ENCODE measurements at places on chromosomes 16 and 17.

GRCh38 chr16:83689385-83689831 lies 118.4 kb upstream of the HSBP1 start:
- DNase-seq = no peak

GRCh38 chr17:10435096-10435495 lies 13.3 kb upstream of the MYH8 start:
- DNase-seq = no peak

- no peak for DNase-seq
Observed at GRCh38 chr16:22078656-22079055, 13.7 kb upstream of the VWA3A start.

GRCh38 chr16:82331397-82331796 lies 161.4 kb upstream of the MPHOSPH6 start:
- no peak for DNase-seq

DNA sequence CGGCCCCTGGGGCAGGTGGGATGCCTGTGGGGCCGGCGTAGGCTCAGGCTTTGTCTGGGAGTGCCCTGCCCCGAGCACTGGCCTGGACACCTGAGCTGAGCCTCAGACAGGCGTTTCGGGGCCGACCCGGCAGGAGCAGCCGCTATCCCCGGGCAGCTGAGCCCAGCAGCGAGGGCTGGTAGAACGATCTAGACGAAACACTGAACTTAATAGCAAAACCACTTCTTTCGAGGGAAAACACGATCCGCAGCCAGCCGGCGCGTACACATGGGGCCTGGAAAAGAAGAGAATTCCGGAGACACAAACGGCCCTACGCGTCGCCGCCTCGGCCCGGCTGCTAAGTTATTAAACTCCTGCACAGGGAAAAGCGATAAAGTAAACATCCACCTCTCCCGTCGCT lies 22.0 kb upstream of the SSTR5 start:
- no peak for DNase-seq

DNA sequence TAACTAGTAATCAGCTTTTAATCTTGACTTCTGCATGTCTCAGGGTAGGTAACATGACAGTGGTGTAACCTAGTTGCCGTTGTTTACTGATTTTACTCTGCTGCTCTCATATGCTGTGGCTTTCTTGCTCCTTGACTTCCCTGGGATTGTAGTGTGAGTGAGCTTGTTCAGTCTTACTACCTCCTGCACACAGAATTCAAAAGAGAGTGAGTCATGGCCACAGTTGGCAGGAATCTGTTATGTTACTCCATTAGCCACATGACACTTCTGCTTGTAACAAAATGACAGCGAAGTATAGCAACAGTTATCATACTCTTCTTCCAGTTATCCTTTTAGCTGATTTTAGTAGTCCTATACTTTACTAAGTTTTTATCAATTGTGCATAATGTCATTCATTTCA lies 18.8 kb downstream of the TNRC6A start:
- DNase-seq = no peak

- no peak for DNase-seq
Observed at GRCh38 chr16:17532338-17532995, 61.7 kb upstream of the XYLT1 start.

GRCh38 chr16:75762746-75763145 lies 36.5 kb upstream of the CPHXL start:
- DNase-seq = no peak

DNA sequence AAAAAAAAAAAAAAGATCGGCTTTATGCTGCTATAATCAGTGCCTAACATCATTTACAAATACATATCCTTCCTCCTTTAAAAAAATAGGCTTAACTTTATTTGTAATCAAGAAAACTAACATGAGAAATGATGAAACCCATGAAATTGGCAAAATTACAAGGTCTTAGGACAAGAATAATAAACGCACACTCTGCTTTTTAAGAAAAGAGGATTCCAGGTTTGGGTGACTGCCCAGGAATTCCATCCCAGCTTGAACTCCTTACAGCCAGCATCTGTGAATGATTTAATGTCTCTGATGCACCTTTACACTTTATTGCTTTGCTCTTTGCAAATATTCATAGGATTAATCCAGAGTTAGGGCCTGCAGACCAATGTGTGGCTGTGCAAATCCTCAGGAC lies 196.0 kb downstream of the CBLN1 start:
- no peak for DNase-seq

- no peak for DNase-seq
Observed at GRCh38 chr16:23245268-23245667, 56.8 kb upstream of the SCNN1B start.

GRCh38 chr16:85274924-85275323 lies 162.7 kb upstream of the CIBAR2 start:
- no peak for DNase-seq

DNA sequence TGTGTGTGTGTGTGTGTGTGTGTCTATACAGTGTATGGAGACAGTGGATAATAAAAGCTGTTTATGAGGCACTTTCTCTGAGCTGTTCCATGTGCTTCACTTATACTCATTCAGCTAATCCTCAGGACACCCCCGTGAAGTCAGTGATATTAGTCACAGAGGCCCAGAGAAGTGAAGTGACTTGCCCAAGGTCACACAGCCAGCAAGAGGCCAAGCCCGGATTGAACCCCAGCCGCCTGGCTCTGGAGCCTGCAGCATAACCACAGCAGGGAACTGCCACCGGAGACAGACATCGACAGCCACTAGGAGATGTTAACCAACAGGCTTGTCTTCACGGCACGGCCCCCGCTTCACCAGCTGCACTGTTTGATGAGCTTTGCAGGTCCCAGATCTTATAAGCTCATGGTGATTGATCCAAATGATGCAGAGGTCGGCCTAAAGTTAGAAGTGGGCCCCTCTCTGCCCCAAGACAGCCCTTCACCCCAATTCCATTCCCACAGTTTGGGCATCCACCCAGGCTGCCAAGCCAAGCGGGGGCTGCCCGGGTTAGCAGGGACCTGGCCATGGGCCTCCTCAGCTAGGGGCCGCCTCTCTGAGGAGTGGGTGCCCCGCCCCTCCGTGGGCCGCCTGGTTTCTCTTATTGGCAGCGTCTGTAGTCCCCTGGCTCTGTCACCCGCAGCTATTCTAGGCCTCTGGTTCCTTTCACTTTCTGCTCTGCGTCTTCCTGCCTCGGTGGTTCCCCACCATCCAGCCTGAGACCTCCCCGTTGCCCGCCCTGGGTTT lies 30.9 kb downstream of the SOCS1 start:
- DNase-seq = peak; percentile 94

DNA sequence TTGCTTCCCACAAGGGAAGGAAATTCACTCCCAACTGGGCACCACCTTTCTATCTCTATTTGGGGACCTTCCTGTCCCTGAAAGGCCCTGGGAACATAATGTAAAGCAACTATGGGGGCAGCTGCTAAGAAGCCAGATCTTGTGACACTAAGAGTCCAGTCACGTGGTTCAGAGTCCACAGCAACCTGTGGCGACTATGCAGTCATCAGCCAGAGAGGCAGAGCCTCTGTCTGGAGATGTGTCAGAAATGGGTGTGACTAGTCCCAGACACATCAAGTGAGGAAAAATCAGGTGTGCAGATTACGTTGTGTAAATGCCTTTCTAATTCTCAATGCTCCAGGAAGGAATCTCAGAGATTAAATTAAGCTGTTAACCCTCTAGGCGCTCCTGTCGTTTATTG lies 26.6 kb upstream of the SKAP1 start:
- peak; percentile 20 for DNase-seq

- DNase-seq = peak; percentile 35
Observed at GRCh38 chr17:7883781-7884386, 4.7 kb upstream of the CHD3 start.

- DNase-seq = no peak
Observed at GRCh38 chr17:40645943-40646342, 1.7 kb downstream of the SMARCE1 start.

- DNase-seq = no peak
Observed at GRCh38 chr16:52446080-52446479, 100.9 kb downstream of the TOX3 start.

GRCh38 chr16:66551348-66551759 lies 1.0 kb upstream of the CKLF start:
- DNase-seq = peak; percentile 66

DNA sequence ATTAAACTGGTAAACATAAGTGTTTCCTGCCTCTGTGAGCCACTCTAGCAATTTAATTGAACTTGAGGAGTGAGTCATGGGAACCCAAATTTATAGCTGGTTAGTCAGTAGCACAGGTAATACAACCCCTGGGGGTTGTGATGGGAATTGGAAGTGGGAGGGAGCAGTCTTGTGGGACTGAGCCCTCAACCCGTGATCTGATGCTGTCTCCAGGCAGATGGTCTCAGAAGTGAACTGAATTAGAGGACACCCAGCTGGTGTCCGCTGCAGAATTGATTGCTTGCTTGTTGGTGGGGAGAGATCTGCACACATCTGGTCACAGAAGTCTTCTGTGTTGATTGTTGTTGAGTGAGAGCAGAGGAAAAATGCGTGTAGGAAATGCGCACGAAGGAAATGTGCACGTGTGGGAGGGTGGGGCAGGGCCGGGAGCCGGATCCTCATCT lies 7.7 kb upstream of the ST6GALNAC2 start:
- no peak for DNase-seq

- DNase-seq = no peak
Observed at GRCh38 chr17:74429604-74430384, 2.1 kb upstream of the GPRC5C start.

GRCh38 chr17:8125947-8126490 lies 2.1 kb upstream of the HES7 start:
- DNase-seq = peak; percentile 32

GRCh38 chr16:69225121-69225520 lies 38.2 kb downstream of the SNTB2 start:
- no peak for DNase-seq

- DNase-seq = peak; percentile 51
Observed at GRCh38 chr17:57408071-57408811, 151.9 kb downstream of the MSI2 start.

- DNase-seq = no peak
Observed at GRCh38 chr17:33342025-33342424, 48.9 kb upstream of the ASIC2 start.

- DNase-seq = no peak
Observed at GRCh38 chr17:79573196-79573896, 37.5 kb downstream of the RBFOX3 start.

Measured in activated CD4-positive, alpha-beta T cell treated with anti-CD3 and anti-CD28 coated beads, Interleukin-2, amount 10 ng/mL, durations not matched to agents 7 days and 5 days (primary cell).